ENCODE measurements at places on chromosomes 11 and 22.

DNA sequence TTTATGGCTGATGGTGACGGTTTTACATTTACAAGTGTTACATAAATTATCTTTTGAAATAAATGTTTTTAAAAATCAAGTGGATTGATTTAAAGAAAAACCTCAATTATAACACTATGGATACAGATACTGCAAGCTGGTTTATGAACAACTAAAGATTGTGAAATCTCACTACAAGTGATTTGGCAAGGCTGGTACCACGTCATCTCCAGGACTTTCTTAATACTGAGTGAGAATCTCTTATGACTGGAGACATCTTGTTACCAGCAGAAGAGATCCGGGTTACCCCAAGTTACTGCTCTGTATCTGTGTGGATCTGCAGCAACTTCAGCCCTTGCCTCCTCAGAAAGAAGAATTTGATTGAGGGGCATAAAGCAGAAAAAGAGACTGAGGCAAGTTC is 452.9 kb downstream of the MN1 start:
- DNase-seq, result no peak

DNA sequence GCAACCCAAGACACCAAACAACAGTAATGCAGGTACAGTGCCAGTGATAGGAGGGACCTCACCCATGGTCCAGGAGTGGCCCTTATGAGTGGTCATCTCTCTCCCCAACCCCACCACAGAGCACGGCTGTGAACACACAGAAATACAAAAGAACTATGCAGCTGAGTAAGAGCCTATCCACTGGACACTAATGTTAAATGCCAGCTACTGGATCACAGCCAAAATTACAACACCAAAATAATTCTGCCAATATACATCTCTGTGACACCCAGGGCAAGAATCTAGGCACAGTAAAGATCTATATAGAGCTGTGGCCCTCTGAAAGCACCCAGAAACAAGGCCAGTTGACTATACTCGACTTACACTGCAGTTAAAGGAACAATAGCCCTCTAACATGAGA is 22.8 kb upstream of the GPR83 start:
- no peak for DNase-seq

DNA sequence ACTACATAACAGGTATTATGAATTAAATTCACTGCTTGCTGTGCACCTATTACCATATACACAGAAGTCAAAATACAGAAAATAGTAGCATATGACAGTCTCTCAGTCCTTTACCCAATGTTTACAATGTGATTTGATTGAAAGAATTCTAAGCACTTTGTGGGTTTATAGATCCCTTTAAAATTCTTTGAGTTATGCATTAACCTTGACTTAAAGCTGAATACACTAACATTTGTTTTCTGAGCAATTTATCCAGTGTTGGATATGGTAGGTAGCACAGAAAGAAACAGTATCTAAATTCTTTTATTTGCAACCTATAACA is 230.8 kb upstream of the DDI1 start:
- DNase-seq, result no peak

DNA sequence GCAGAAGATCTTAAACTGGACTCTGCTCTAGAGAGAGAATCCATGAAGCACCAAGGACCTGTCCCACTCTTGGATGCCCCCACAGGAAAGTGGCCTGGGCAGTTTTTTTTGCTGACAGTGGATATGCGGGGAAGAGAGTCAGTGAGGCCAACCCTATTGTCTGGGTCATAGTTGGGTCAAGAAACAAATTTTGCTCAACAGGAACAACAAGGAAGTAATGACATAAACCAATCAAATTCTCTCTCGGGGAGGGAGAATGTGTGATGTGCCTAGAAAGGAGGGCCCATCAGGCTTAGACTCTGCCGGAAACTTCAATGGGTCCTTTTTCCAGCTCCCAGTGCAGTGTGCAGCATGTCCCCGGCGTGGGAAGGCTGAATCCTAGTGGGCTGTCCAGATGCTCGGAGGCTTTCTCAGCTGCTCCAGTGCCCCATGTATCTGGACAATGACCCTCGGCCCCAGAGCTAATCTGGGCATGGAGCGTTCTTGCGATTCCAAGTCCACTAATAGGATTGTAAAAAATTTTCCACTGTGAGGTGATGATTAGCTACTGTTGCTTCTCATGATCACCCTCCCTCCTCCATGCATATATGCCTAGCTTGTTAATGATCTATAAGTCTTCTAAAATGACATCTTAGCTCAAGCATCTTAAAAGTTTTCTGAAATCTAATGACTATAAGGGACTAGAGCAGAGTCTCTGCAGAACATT is 101.0 kb downstream of the SNX19 start:
- DNase-seq, result no peak

DNA sequence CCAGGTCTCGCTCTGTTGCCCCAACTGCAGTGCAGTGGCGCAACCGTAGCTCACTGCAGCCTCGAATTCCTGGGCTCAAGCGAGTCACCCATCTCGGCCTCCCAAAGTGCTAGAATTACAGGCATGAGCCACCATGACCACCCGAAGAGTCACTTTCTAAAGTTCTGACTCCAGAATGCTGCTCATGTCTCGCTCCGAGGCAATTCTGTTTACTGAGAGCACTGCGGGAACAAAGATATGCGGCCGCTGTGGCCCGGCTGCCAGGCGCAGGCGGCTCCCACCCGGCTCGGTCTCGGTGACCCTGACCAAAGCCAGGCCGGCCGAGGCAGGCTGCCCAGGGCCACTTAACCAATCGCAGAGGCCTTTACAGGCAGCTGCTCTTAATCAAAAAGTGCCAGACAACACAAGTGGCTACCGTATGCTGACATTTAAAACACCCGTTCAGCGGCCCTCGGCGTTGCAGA is 78.7 kb downstream of the PHF21B start:
- DNase-seq, result no peak

DNA sequence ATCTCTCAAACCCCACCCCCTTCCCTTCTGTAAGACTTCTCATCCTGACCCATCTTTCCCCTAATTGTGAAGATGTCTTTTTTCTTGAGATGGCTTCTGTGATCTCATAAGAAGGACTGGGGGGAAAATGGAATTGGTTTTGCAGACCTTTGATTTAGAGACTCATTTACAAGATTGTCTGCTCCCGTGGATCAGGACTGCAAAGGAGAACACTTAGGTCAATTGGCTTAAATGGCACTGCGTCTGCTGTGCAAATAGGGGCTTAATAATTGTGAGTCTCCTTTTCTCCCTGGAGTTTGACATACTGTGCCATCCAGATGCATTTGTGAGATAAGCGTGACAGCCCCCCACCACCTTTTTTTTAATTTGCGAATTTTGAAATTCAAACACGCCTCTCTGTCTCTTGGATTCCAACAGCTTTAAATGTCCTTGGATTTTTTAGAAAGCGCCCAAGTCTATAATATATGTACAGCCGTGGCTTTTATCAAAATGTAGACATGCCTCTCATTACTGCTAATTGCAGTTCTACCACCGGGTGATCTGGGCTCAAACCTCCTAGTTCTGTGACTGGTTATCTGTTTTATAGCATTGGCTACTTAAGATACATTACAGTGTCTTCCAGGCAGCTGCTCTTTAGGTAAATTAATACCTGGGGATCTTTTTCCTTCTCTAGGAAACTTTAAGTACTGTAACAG is 150.0 kb downstream of the DBX1 start:
- DNase-seq, result no peak

Data from BJ (cell line).